ENCODE measurements at places on chromosomes 1 and 21. TPM values are rescaled to one million over a fixed set of nuclear protein-coding genes. Genes with fewer than 3 reads are reported as not detected.

Gene ABCG1
- 15.6 TPM for polyA plus RNA-seq

Gene CATSPERE
- polyA plus RNA-seq: not detected

Gene XCL2
- 1.4 TPM for polyA plus RNA-seq

GRCh38 chr1:8698012-8698630, 119.3 kb downstream of the RERE start:
- H3K36me3 ChIP-seq: no peaks in the 10 kb centered on the region
- H3K27ac ChIP-seq: no peak overlapping the region
- H3K4me1 ChIP-seq: peaks cover 18% of the 10 kb centered on the region
- H3K4me3 ChIP-seq: no peak overlapping the region

GRCh38 chr21:39022466-39022862, 160.8 kb downstream of the PSMG1 start:
- H3K27ac ChIP-seq: peak overlapping the region; percentile 57
- DNase-seq: no peak
- H3K4me3 ChIP-seq: no peak overlapping the region
- no peaks in the 10 kb centered on the region for H3K27me3 ChIP-seq

GRCh38 chr1:6343506-6344405, 49.8 kb downstream of the ACOT7 start:
- no peak overlapping the region for H3K4me3 ChIP-seq
- H3K4me1 ChIP-seq: no peaks in the 10 kb centered on the region
- H3K27me3 ChIP-seq: no peaks in the 10 kb centered on the region
- peaks cover 6% of the 10 kb centered on the region for H3K36me3 ChIP-seq
- DNase-seq: peak; percentile 76

Data from sigmoid colon (tissue), 7 donors.